ENCODE measurements at places on chromosomes 1 and 21. TPM values are rescaled to one million over a fixed set of nuclear protein-coding genes. Genes with fewer than 3 reads are reported as not detected.

ANKRD34A gene
- total RNA-seq, result 0.98 TPM

SEC16B gene
- 2.5 TPM for total RNA-seq

ACP6 gene
- 4.3 TPM for total RNA-seq

GTF2B gene
- total RNA-seq, result 27.9 TPM

HSD11B1 gene
- total RNA-seq, result 9.6 TPM

PTPN14 gene
- 72.3 TPM for total RNA-seq

CACHD1 gene
- total RNA-seq, result 0.76 TPM

PLA2G2F gene
- total RNA-seq, result not detected

TSPAN2 gene
- 0.07 TPM for total RNA-seq

CFAP141 gene
- not detected for total RNA-seq

TMEM52 gene
- total RNA-seq, result 0.43 TPM
